ENCODE measurements at places on chromosomes 16 and 17.

- no peak for DNase-seq
Observed at GRCh38 chr17:45366049-45366448, 49.2 kb upstream of the MAP3K14 start.

DNA sequence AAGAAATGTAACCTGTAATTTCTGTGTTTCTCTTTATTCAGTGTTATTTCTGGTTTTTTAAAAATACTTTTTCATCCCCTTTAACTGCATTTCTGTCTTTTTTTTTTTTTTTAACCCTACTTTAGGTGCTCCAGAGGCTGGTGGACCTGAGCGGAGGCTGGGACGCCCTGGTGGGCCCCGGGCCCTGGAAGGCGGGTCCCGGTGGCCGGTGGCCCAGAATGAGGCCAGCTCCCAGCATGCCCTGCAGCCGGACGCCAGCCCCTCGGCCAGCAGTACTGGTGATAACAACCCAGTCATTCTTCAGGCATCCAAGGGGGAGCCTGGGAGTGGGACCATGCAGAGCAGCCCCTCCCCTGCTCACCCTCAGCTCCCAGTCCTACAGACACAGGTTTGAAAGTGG, 1.5 kb downstream of the SRCAP start:
- no peak for DNase-seq

GRCh38 chr17:73039282-73039681, 53.2 kb downstream of the SLC39A11 start:
- no peak for DNase-seq

DNA sequence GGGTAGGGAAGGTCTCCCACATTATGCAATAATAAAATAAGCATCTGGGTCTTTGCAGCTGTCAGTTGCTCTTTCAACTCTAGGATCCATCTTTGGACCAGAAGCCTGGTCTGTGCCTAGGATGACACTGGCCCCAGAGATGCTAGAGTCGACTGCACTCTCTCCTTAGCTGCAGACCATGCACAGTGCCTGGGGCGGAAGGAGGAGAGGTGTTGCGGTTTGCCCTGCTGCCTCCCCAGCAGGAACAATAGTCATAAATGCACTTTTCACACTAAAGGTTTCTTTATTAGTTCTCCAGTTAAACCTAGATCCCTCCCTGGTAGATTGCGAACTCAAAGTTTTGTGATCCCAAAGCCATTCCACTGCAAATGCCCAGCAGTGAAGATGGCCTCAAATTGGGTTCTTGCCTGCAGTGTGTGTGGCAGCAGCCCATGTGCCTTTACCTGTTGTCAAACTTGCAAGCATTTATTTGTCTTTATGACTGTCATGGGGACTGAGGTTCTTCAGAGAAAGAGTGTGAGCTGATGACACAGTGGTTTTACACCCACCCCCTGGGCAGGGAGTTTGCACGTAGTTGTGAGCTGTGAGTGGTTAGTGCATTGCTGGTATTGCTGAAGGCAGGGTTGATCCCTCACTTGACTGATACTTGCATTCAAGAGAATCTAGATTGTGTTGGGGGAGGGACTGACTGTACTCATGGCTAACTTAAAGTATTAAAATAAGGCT, 10.3 kb downstream of the ATXN1L start:
- DNase-seq: no peak

GRCh38 chr17:57946798-57947358, 8.3 kb downstream of the CUEDC1 start:
- peak; percentile 55 for DNase-seq

DNA sequence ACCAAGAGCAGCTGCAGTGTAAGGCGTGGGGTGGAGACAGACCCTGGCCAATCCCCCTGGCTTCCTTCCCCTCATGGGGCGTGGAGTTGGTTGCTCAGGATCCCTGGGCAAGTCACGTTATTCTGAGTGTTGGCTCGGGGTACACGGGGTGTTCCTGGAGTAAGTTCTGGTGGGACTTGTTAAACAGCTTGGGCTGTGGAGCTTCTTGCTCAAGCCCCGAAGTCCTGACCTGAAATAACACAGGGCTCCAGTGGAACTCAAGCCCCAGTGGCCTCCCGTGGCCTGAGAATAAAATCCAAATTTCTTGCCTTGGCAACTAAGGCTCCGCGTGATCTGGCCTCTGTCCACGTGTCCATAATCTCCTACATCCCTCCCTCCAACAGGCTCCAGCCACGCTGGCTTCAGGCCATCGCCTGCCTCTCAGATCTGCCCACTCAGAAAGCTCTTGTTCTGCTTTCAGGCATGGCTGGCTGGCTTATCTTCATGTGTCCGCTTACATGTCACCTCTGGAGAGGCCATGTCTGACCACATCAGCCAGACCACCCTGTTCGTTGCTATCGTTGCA, 49.3 kb upstream of the BCO1 start:
- peak; percentile 23 for DNase-seq

GRCh38 chr17:79441356-79442160, 169.3 kb downstream of the RBFOX3 start:
- no peak for DNase-seq

DNA sequence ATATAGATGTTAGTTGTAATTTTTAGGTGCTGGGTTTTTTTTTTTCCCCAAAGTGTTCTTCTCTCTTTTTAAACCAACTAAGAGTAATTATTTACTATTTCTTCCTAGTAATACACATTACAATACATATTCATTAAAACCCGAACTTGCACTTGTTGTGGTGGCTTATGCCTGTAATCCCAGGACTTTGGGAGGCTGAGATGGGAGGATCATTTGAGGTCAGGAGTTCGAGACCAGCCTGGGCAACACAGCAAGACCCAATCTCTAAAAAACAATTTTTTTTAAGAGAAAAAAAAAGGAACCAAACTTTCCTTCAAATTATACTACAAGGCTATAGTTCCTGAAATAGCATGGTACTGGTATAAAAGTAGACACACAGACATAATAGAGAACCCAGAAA, 3.8 kb downstream of the EFCAB5 start:
- no peak for DNase-seq

DNA sequence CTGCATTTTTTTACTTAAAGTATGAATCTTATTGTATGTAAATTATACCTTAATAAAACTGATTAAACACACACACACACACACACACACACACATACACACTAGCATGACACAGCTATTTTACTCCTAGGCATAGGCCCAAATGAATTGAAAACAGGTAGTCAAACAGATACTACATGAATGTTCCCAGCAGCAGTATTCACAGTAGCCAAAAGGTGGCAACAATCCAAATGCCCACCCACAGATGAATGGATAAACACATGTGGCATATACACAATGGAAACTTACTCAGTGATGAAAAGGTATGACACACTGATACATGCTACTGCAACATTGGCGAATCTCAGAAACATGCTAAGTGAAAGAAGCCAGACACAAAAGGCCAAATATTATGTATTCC, 223.5 kb downstream of the CYB561 start:
- no peak for DNase-seq

DNA sequence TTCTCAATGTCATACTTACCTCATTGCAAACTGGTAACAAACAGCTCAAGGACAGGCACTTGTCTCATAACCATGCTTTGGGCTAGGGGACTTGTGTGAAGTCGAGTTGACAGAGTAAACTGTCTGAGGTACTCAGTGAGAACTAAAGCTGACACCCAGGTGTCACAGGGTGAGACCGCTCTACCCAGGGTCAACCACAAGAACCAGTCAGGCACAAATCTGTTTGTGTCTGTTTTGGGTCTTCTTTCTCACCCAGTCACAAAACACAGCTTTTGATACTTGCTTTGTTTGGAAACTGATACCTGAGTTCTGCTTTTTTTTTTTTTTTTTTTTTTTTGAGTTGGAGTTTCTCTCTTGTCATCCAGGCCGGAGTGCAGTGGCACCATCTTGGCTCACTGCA, 161.1 kb downstream of the STX8 start:
- no peak for DNase-seq

- no peak for DNase-seq
Observed at GRCh38 chr16:67356396-67356795, 29.8 kb downstream of the LRRC36 start.

- DNase-seq: no peak
Observed at GRCh38 chr16:54750249-54750648, 180.4 kb upstream of the IRX5 start.

DNA sequence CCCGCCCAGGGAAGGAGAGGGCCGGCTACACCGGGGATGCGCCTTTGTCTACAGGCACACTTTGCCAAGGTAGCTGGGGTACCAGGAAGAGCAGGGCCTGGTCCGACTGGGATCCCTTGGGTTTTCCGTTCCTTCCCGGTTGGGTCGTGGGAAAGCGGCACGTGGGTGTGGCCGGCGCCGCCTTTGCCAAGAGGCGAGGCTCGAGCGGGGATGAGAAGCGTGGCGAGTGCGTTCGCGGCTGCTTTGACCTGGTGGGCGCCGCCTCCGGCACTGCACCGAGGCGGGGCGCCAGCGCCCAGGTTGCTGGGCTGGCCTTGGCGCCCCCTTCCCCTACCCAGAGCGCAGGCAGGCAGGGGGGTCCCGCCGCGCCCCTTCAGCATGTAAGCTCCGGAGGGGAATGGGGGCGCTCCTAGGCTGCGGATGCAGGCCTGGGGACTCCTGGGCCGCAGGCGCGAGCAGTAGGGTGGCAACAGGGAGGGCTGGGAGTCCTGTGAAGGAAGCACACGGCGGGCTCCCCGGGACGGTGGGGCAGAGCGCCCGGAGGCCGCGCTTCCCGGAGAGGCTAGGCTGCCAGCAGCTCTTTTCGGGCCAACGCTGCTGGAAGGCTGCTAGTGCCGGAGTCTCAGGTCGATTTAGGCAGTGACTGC, 2.0 kb downstream of the HAS3 start:
- no peak for DNase-seq

DNA sequence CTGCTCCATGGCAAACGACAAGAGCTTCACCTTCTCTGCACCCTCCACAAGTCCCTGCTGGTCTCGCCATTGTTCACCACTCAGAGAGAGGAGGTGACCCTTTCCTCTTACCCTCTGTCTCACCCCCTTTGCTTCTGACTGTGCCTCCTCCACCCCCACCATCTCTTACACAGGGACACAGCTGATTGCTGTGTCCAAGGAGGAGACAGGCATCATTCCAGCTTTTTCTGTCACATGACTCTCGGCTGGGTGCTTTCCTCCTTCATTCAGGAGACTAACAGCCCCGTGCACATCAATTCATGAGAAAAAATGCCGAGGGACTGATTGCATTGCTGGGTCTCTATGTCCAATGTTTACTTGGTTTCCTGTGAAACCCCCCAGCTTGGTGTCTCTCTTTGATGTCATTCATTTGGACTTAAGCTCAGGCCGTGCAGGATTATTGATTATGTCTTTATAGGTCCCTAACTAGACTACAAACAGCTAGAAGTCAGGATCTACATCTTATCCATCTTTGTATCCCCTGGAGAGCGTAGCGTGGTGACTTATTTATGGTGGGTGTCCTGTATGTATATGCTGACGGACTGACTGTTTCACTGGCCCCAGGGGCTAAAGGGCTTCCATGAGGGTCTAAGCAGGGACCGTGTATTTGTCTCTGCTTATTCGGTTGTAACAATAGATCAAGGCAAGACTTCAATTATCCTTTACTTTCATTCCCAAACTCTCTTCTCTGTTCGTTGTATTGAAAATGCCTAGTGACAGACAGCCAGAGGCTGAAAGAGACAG, 82.2 kb upstream of the CDH13 start:
- DNase-seq: no peak

GRCh38 chr16:63943566-63943965, 1178.3 kb downstream of the CDH11 start:
- DNase-seq: no peak
